ENCODE measurements at places on chromosomes 2 and 18.

- DNase-seq, result no peak
Measured at GRCh38 chr2:5495586-5495985, 196.6 kb upstream of the SOX11 start.

DNA sequence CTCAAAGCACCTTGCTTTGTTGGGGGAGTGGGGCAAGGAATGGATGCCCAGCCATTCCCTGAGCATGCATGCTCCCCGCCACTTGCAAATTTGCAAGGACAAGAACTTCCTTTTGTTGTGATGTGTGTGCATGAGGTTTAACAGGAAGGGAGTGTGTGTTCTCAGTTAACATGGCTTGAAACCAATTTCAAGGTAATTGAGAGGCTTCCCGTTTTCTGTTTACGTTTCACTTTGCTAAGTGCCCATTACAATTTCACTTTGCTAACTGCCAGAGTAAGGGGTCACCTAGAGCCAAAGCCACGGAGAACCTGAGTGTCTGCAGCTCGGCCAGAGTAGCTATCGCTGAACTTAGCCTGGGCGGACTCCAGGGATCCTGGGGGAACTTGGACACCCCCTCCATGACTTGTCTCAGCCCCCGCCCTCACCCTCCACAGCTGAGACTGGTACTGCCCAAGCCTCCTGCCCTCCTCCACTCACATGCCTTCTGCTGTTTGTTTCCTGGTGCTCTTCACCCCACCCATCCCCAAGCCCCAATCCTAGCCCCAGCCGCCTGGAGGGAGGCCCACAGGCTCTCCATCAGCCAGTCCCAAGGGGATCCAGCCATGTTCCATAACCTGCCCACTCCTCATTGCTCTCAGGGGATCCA, 53.6 kb upstream of the LAPTM4A start:
- no peak for DNase-seq

- DNase-seq, result no peak
Measured at GRCh38 chr2:232075080-232075479, 113.6 kb downstream of the DIS3L2 start.

- DNase-seq, result no peak
Measured at GRCh38 chr18:1012775-1013174, 108.1 kb downstream of the ADCYAP1 start.

DNA sequence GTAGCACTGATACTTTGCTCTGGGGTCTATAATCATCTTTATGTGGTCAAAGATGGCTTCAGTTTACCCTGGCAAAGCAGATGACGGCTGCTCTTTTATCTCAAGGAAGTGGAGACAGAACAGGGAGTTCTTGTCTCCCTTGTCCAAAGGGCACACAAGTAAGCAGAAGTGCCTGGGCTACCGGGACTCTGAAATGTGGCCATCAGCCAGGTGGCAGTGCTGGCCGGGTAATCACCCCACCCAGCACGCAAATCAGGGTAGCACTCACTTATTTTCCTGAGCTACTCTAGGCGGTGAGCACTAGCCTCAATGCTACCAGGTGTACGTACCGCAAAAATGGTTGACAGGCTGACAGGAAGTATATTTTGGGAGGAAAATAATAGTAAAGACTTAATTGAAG, 119.7 kb upstream of the ETAA1 start:
- DNase-seq, result no peak

GRCh38 chr18:48975817-48976649, 25.3 kb upstream of the SMAD7 start:
- DNase-seq, result peak; percentile 66

DNA sequence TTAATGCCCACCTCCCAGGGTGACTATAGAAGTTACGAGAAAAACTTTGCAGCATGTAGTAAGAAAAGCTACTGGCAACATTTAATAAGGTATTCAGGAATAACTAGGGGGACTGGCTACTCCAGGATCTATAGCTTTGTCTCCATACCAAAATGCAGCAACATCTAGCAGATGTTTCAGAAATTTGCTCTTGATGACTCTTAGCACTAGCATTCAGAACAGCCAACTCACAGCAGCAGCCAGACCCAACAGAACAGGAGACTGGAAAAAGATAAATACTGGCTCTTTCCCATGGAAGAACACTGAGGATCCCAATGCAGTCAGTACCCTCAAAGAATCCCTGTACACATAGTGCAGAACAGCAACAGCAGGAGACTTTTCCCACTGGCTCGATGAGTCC, 105.0 kb downstream of the PRKRA start:
- no peak for DNase-seq

DNA sequence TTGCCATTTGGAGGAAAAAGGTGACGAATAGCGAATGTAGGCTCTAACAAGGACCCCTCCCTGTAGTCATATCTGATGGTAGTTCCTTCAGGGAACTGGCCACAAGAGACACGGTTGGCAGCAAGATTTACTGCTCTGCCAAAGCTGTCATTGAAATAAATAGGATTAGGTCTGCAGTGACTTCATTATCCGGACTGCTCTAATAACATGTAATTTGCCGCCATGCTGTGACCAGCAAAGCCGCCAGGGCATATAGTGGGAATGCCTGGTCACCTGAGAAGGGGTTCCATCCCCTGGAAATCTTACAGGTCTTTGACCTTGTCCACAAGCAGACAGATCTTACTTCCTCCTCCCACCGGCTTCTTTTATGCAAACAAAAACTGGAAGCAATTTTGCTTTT, 59.4 kb upstream of the LAPTM4A start:
- DNase-seq, result no peak

GRCh38 chr18:24075767-24076597, 61.4 kb downstream of the TTC39C start:
- DNase-seq, result peak; percentile 79

DNA sequence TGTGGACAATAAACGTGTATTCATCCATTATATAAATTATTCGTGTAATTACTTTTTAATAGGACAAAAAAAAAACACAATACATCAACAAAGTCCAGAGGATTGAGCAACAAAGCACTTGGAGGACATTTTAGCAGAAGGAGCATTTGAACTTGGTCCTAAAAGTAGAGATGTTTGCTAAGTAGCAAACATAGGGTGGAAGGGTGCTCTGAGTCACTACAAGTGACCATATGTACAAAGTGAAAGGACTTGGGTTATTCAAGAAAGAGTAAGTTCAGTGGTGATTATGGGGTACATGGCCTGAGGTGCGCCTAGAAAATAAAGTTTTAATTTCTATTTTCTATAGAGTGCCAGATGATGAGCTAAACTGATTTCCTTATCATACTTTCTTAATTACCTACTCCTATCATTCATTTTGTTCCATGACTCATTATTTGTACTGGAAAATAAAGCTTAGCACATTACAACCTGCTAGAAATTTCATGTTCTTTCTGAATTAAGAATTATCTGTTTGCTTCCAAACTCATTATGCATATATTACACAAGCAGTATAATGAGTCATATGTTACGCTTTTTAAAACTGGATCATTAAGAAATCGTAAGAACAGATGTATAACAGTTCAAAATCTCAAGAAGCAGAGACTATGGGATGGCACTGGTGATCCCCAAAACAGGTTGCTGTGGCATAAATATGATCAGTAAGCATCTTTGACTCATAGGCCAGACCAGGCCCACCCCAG, 13.1 kb upstream of the PPP1R1C start:
- DNase-seq, result no peak

DNA sequence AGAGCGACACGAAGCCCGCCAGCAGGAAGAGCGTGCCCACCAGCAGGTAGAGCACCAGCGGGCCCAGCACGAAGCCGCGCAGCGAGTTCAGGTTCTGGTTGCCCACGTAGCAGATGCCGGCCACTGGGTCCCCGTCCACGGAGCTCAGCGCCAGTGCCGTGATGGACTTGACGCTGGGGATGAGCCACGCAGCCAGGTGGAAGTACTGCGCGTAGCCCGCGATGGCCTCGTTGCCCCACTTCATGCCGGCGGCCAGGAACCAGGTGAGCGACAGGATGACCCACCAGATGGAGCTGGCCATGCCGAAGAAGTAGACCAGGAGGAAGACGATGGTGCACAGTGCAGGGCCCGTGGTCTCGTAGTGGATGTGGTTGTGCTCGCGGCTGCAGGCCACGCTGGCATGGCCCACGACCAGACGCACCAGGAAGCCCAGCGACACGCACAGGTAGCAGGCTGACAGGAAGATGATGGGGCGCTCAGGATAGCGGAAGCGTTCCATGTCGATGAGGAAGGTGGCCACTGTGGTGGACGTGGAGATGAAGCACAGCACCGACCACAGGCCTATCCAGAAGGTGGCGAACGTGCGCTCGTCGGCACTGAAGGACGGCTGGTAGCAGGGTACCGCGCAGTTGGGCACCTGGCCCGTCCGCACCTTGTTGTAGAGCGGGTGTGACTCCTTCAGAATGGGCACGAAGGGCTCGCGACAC, 2.1 kb downstream of the FZD5 start:
- DNase-seq, result peak; percentile 28

DNA sequence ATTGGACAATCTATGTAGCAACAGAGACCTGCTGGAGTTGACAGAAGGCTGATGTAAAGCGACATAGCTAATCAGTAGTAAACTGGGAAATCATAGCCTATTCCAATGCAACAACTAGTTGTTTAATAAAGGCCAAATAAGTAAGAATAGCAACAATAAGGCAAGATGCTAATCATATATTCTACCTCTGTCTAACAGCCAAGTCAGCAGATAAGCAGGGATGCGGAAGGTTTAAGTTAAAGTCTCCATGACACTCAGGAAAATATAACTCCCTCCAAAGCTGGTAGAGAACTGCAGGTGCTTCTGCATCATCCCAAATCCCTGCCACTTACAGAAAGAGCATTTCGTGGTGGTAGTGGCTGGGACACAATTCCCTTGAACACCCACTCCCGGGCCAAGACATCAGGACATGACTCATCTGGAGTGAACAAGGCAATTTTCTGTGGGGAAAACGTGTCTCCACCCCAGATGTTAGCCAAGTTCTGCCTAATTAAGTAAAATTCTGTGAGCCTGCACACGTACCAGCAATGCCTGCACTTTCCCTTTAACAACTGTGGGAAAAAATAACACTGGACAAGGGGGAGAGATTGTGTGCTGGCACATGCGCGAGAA, 413.6 kb upstream of the ID2 start:
- no peak for DNase-seq

DNA sequence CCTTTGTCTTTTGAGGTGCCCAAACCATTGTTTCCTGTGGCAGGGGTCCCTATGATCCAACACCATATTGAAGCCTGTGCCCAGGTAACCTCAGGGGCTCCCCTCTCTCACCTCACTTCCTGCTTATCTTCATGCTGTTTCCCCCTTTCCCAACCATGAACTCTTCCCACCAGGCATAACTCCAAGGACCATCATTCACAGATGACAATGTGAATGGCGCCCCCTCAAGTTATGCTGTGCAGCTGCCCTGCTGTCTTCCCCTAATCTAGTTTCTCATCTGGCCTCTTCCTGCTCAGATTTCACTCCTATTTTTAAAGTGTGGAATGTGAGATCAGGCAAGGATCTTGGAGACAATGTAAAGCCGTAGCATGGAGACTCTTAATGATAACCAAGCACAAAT, 1.4 kb downstream of the GMPPA start:
- no peak for DNase-seq

DNA sequence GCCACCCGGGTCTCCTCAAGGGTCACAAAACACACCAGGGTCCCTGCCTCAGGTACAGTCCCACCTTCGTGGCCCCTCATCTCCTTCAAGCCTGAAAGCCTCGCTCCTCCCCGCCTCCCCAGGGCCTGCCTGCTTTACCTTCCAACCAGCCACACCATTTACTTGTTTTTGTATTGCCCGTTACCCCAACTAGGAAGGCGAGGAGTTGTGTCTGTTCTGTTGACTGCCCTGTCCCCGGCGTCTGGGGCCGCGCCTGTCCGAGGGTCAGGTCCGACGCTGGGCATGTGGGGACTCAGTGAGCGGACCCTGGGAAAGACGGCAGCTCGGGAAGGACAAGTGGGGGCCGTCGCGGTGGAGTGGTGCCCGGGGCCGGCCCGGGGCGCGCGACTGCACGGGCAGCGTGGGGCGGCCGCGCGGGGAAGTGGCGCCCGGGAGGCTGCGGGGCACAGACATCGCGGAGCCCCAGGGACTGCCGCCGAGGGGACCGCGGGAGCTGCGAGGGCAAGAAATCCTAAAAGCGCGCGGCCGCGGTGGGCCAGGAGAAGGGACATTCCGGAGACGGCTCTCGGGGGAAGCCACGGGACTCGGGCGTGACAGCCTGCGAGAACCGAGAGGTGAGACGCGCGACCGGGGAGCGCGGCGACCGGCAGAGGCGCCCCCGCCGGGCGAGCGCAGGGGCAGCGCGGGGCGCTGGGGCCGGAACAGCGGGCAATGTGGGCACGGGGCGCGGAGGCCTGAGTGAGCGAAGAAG, 797 bp upstream of the GRHL1 start:
- DNase-seq, result peak; percentile 47

GRCh38 chr2:100924520-100925451, 77.3 kb upstream of the RPL31 start:
- peak; percentile 21 for DNase-seq

- DNase-seq, result no peak
Measured at GRCh38 chr2:230414302-230414701, 1.7 kb upstream of the SP100 start.

GRCh38 chr2:39629646-39630045, 36.1 kb upstream of the TMEM178A start:
- no peak for DNase-seq

- DNase-seq, result no peak
Measured at GRCh38 chr2:139622691-139623090, 842.5 kb upstream of the NXPH2 start.

- no peak for DNase-seq
Measured at GRCh38 chr2:26268213-26268612, 23.5 kb downstream of the HADHB start.

DNA sequence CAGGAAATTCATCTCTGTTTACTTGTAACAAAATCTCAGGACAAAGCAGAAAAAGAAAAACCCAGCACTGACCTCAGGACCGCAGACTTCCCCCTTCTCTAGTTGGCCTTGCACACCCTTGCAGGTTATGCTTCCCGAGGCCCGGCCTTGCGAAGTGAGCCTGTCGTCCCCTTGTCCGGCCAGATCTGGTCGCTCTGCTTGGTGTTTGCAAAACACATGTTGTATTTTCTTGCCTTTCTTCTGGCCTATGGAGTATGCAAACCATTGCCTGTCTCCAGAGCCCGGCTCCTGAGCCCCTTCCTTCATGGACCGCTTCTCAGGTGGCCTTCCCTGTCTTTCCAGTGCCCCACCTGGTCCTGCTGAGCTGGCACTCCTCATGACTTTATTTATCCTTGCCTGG, 4.8 kb downstream of the IMPA2 start:
- no peak for DNase-seq

DNA sequence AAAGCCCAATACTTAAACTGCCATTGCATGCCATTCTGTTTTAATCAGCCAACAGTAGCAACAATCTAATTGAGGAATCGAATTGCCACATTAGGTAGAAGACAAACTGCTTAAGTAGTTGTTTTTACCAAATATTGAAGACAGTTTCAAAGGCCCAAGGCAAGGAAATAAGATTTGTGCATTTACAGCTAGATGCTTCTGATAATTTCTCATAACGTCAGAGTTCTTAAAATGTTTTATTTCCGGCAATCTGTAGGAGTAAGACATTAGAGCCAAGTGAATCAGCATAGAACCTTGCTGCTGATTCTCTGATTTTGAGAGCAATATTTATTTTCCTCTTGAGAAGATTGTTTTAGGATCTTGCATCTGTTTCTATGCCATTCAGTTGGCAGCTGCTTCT, 174.3 kb downstream of the RBM43 start:
- no peak for DNase-seq
